Sciatic nerve (tissue), 2 donors: ENCODE measurements at places on chromosomes 16 and 17. TPM values are rescaled to one million over a fixed set of nuclear protein-coding genes. Genes with fewer than 3 reads are reported as not detected.

The GRIN2A gene
- 0.89 TPM for total RNA-seq

The NECAB2 gene
- 0.80 TPM for total RNA-seq

- DNase-seq: no peak
These were observed 10.9 kb upstream of the MYO15B start for GRCh38 chr17:75576661-75577060.

GRCh38 chr17:39639566-39640458, 2.9 kb downstream of the STARD3 start:
- DNase-seq: no peak

The CRYBA1 gene
- total RNA-seq: not detected

DNA sequence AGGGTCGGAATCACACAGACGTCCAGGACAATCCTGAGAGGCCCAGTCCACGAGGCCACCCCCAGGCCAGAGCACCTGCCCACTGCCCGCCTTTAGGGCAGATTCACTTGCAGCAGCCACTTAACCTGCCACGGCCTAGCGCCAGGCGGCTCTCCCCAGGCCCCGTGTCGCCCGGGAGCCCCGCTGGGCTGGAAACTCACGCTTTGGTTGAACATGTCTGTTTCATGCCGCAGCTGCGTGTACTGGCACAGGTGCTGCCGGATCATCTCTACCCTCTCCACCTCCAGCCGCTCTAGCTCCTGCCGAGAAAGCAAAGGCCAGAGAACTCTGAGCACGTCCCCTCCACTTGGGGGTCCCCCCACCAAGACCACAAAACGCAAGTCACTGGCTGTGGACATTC, 12.7 kb upstream of the RCVRN start:
- no peak for DNase-seq

GRCh38 chr17:36188891-36189306, 7.7 kb downstream of the CCL3L1 start:
- no peak for DNase-seq

The SGSH gene
- 46.8 TPM for total RNA-seq

GRCh38 chr17:17225901-17226300, 11.1 kb downstream of the FLCN start:
- DNase-seq: no peak

GRCh38 chr17:38454532-38454931, 26.3 kb downstream of the ARHGAP23 start:
- no peak for DNase-seq
